ENCODE measurements at places on chromosomes 3 and 15.

DNA sequence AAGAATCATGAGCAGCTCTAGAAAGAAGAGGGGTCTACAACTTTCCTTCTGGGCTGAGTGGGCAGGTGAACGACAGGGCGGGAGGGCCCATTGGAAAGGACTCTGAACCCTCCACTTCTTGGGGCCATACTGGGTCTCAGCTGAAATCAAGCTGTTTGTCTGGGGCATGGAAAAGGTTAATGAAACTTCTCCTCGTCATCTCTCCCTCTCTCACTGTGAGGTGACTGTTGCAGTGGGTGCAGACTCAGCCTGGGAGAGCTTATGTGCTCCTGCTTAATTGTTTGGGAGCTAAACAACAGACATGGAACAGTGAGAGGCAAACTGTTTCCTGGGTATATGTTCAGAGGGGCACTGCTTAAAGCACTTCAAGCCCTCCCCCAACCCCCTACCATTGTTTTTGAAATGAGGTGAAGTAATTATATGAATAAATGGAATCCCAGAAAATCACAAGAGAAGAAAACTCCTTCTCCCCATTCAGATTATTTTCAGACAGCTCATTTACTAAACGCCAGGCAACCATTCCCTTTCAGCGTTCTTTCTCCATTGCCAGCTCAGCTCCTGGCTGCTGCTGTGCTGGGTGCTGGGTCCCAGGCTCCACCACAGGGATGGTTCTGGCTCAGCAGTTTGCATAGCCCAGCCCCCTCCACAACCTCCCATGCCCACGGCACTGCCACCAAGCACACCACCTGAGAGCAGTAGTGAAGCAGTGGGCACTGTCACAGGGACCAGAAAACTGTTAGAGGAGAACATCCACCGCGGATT is 444.9 kb upstream of the TBL1XR1 start:
- no peak for DNase-seq

DNA sequence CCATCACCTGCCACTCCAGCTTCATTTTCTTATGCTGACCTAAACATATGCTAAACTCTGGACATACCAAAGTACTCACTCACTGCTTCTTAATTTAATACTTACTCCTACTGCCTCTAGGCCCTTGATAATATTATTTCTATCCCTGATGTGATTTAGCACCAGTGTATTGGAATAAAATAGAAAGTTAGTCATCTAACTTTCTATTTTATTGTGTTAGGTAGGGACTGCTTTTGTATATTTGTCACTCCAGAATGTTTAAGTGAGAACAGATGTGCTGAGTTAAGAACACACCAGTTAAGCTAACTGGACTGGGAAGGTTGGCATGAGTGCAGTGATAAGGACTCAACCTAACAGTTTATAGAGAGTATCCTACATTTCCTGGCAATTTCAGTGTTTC is 6.5 kb upstream of the CLDN16 start:
- no peak for DNase-seq

- no peak for DNase-seq
These were observed 88.5 kb upstream of the NANOGP8 start for GRCh38 chr15:35173444-35174118.

DNA sequence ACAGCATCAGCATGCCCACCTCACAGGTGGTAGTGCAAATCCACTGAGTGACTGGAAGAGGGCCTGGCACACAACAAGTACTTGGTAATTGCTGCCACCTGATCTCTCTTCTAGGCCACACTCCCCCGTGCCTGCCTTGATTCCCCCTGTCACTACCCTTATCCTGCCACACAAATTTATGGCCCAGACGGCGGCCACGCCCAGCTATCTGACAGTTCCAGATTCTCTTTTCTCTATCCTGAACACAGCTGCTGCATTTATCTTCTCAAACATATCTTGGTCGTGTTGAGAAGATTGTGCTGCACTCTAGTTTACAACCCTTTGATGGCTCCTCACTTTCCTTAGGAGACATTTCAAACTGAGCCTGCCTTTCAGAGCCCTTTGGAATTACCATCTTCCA is 585.2 kb downstream of the NTRK3 start:
- no peak for DNase-seq

- no peak for DNase-seq
These were observed 662.3 kb downstream of the MAGI1 start for GRCh38 chr3:65376426-65376825.

DNA sequence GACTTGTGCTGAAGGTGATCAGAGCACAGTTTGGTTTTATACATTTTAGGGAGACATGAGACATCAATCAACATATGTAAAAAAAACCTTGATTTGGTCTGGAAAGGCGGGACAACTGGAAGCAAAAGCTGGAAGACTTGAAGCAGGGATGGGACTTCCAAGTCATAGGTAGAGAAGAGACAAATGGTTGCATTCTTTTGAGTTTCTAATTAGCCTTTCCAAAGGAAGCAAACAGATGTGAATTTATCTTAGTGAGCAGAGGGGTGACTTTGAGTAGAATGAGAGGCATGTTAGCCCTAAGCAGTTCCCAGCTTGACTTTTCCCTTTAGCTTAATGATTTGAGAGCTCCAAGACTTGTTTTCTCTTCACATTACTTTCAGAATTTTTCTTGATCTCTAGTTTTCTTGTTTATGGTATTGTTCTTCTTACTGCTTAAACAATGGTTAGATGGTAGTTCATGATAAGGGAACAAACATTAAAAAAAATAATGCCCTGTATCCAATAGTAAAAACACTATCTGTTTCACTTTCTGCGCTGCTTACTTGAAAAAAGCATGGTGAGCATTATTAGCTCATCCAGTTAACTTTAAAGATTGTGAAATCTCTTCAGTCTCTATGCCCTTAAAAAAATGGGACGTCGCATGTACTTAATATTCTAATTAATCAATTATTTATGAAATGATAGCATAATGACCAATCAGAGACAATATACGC is 48.5 kb upstream of the BCHE start:
- no peak for DNase-seq

DNA sequence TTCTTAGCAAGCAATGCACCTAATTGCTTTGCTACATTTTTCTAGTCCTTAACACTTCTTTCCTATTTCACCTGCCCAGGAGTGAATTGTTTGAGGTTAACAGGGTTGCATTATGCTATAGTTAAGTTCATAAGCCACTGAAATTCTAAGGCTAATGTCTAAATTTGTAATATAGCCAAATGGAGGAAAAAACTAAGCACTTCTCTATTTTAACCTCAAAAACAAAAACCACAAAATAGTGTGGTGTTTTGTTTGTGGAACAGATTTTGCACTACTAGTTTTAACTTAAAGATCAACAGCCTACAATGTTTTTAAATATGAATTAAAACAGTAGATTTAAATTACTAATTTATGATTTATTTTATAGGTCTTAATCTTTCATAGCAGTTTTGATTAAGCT is 5.5 kb downstream of the ATOSA start:
- DNase-seq: no peak

DNA sequence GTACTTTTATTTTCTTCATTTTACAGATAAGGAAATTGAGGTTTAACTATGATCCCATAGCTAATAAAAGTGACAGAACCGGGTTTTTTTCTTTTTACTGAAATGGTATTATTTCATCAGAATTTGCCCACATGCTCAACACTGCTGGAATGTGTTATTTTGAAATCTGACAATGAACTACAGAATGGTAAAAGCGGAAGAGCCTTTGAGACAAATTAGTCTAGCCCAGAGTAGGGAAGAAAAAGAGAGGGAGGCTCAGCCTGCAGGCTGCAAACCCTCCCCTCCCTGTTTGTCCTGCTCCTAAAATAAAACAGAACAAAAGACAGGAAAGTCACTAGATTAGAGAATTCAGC is 100.3 kb upstream of the LIPC start:
- no peak for DNase-seq

DNA sequence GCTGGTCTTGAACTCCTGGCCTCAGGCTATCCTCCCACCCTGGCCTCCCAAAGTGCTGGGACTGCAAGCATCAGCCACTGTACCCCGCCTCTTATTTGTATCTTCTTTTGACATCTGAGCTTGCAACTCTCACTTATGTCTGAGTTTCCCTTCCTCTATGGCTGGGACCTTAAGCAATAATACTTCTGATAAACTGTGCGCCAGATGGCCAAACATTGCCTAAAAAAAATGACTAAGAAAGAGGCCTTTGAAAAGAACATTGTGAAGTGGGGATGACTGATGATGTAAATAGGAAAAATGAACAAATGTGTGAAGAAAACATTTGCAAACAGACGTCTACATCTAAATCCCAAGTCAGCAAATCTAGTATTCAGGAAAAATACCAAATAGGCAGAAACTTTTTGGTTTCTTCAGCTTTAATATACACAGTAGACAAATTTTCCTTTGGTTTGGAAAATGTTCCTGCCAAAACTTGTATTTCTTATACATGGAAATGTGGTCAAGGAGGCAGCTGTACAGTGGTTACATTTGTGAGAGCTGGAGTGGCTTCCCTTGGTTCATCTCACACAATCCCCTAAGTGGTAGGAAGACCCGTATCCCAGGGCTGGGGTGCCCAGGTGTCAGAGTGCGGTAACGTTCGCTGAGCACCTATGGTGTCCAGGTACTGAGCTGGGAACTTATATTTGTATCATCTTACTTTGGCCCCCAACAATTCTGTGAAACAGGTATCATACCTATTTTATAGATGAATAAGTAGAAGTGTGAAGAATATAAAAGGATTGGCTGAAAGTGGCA is 11.6 kb upstream of the TFRC start:
- DNase-seq: no peak

DNA sequence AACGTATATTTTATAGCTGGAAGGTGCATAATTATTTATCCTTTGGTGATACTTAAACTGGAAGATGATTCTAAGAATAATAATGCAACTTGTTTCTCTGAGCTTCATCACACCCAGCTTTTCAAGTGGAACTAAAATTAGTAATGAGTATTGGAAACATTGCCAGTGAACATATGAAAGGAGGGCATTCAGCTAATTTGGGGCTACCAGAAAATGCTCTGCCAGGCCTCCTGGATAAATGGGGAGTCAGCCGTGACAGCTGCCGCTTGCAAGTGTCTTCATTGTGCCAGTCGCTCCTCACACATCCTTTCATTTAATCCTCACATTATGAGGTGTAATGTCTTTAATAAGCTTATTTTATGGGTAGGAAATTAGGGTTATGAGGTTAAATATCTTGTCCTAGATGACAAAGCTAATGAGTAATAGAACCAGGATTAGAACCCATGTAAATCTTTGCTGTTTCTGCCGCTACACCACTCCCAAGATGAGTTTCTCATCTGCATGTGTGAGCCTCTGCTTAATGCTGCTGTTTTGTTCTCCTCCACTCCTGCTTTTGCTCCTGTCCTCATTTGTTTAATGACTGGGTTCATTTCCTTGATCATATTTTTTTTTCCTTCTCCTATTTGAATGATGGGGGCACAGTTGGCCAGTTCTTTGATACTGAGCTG is 155.7 kb downstream of the PLCL2 start:
- DNase-seq: no peak

- DNase-seq: no peak
These were observed 32.0 kb upstream of the FURIN start for GRCh38 chr15:90836296-90836871.

DNA sequence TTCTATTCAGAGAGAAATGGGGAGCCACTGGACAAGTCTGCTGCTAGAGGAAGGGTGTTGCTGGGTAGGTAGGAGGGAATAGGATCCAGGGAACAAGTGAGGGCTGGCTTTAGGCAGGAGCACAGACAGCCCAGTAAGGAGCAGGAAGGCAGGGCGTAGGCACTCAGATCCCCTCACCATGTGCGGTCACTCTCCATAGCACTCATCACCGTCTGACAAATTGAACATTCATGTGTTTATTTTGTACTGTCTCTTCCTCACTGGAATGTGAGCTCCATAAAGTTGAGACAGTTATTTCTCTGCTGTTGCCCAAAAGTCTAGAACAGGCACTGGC is 24.2 kb upstream of the LRRC34 start:
- DNase-seq: no peak

Data from NCI-H187 (cell line).